Fibroblast of skin of abdomen (primary cell): ENCODE measurements at places on chromosomes 6 and 20.

DNA sequence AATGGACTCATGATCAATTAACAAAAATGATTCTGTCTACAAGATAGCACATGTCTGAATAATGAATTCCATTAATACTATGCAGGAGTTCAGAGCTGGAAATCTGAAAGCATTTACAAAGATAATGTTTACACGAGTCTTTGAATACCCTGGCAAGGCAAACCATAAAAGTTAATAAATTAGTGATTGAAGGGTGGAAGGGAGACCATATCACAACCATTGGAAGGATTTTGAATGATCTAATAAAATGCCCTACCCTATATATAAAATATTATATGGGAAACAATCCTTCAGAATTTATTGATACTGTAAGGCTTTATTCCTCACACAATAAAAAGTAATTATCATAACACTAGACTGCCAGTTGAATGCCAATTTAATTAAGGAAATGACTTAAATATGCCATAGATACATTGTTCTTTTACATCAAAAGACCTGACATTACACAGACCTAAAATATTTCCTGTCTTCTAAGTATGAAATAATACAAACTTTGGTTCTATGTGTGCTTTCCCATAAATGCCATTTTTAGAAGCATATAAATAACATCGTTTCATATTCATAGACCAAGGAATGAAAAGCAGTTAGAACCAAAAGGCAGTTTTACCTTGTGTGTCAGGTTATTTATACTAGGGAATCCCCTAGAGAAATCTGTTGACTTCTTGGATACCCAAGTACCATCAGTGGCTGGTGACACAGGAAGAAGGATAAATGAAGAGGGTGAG lies 249.2 kb upstream of the MARCKS start:
- DNase-seq: no peak

DNA sequence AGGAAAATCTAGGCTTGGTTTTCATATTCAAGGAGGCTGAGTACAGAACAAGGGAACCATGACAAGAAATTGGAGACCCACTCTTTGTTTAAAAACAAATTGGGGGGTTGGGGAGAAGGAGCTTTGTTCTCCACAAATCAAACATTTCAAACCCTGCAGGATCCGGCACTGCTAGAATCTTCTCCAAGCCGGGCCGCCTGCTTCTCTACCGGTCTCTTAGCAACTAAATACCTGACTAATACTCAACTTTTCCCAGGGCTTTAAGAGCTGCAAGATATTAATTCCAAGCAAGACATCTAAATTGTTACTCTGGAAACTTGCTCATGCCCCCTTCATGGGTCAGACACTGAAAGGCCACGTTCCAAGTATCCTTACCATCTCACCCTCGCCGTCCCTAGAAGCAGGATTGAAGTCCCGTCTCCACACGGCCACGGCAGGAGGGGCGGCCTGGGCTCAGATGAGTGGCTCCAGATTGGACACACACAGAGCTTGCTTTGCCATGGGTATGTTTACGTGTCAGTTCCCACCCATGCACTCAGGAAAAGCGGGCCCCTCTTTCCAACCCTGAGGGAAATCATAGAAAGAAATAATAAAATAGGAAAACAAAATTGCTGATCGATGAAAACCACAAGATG lies 126.4 kb upstream of the CDH4 start:
- no peak for DNase-seq

DNA sequence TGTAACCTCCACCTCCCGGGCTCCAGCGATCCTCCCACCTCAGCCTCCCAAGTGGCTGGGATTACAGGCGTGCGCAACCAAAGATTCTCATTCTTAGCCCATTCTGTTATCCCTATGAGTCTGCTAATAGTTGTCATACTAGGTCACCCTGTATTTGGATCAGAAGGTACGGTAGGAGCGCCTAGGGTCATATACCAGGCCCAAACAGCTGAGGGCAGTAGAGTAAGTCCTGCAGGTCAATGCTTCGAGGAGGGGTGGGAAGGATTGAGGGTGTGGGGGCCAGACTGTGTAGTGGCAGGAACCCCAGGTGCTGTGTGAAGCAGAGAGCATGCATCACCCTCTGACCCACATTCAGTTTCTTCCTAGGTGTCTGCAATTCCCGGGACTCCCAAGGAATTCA lies 22.7 kb upstream of the POU5F1 start:
- no peak for DNase-seq

GRCh38 chr6:149031859-149032598 lies 285.2 kb downstream of the UST start:
- peak; percentile 83 for DNase-seq

DNA sequence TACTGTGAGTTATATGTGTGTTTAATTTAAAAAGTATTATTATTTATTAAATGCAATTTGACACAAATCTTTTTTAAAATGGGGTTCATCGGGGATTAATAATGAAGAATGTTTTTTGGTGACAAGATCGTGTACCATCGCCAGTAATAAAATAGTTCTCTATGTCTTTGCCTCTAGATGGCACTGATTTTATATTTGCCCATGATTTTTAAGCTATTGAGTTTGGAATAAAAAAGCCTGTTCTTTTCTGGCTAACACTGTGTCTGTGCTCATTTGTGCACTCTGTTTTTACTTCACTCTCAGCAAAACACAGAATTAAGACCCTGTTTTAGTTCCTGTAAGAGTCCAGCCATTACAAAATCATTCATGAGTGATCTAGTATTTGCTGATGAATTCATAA lies 127.0 kb downstream of the FARS2 start:
- no peak for DNase-seq

DNA sequence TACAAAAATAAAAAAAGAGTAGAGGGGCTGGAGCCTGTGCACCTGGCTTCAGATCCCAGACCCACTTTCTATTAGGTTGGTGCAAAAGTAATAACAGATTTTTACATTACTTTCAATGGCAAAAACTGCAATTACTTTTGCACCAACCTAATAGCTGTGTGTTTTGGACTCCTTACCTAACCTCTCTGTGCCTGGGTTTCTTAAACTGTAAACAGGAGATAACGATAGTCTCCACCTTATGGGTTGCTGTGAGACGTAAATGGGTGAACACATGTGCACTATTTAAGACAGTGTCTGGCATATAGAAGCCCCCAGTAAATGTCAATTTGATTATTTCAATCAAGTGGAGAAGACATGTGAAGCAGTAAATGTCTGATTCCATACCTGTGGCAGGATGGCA lies 89.7 kb downstream of the TFAP2C start:
- no peak for DNase-seq

- DNase-seq: no peak
Measured at GRCh38 chr6:168683621-168684020, 242.6 kb downstream of the SMOC2 start.

- DNase-seq: no peak
Measured at GRCh38 chr6:155491421-155491820, 35.8 kb upstream of the NOX3 start.
